Karpas-422 (cell line): ENCODE measurements at places on chromosomes 4 and X. TPM values are rescaled to one million over a fixed set of nuclear protein-coding genes. Genes with fewer than 3 reads are reported as not detected.

Gene MEPE
- not detected in 2 replicates for total RNA-seq

- H3K27ac ChIP-seq: no peak overlapping the region
- no peaks in the 10 kb centered on the region for H3K27me3 ChIP-seq
- no peaks in the 10 kb centered on the region for H3K36me3 ChIP-seq
These were observed 240.1 kb upstream of the CTSO start for GRCh38 chr4:156193800-156194199.

DNA sequence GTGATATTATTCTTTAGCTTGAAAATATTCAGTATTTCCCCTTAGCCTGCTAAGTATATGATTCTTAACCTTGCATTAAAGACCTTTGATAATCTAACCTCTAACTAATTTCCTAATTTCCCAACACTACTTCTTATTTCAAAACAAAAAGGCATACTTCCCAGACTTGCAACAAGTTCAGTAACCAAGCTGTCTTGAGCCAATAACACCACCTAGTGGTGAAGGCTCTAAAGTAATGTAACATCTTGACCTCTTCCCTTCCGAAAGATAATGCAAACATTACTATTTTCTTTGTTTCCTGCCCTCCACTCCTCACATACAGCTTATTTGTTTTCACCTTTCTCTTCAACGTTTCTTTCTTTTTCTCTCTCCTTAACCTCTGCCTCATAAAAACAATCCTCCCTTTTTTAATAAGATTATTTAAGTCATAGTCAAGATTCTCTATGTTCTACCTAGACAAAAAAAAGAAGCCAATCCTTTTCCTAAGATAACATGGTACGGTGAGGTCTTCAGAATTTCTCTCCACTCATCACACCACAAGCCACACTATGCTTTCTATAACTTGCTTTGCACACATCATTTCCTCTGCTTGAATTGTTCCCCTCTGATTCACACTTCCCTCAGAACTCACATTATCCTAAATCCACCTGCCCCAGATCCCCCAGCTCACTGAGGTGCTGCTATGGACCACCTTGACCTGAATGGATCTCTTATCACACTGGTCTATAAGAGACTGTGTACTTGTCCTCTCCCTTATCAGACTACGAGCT lies 3.5 kb downstream of the FAT1 start:
- DNase-seq: peak; percentile 66
- no peaks in the 10 kb centered on the region for H3K36me3 ChIP-seq
- H3K4me3 ChIP-seq: no peak overlapping the region
- no peaks in the 10 kb centered on the region for H3K27me3 ChIP-seq
- H3K27ac ChIP-seq: no peak overlapping the region

DNA sequence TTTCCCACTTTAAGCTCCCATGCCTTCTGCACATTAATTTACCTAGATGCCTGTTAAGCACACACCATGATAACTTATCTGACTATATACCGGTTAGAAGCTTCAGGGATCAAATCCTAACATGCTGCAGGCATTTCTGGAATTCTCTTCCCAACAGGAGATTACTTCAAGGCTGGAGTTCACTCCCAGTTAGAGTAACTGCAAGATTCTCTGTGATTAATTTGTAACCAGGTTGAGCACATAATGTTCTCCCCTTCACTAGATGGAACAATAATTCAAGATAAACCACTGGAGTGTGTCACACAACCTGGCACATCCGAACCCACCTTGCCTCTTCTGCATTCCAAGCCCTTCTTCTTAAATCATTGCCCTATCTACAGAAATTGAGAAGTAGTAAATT lies 11.8 kb upstream of the UGT2A3 start:
- no peaks in the 10 kb centered on the region for H3K36me3 ChIP-seq
- no peaks in the 10 kb centered on the region for H3K27me3 ChIP-seq
- H3K4me1 ChIP-seq: no peaks in the 10 kb centered on the region

Gene CAPN6
- not detected in 2 replicates for total RNA-seq

- H3K36me3 ChIP-seq: no peaks in the 10 kb centered on the region
- no peak overlapping the region for H3K4me3 ChIP-seq
These were observed 319.1 kb downstream of the PCDH19 start for GRCh38 chrX:100090931-100091330.

Gene F9
- not detected in 2 replicates for total RNA-seq

- H3K27me3 ChIP-seq: no peaks in the 10 kb centered on the region
- H3K36me3 ChIP-seq: no peaks in the 10 kb centered on the region
- H3K4me1 ChIP-seq: no peaks in the 10 kb centered on the region
- H3K27ac ChIP-seq: no peak overlapping the region
- DNase-seq: peak; percentile 41
These were observed 949.9 kb downstream of the TECRL start for GRCh38 chr4:63459329-63459728.

GRCh38 chr4:20327808-20328207 lies 76.1 kb downstream of the SLIT2 start:
- no peak overlapping the region for H3K27ac ChIP-seq
- no peaks in the 10 kb centered on the region for H3K36me3 ChIP-seq
- H3K4me3 ChIP-seq: no peak overlapping the region
- no peak for DNase-seq

Gene CXCL1
- not detected in 2 replicates for total RNA-seq

- no peaks in the 10 kb centered on the region for H3K27me3 ChIP-seq
- no peak for DNase-seq
- no peak overlapping the region for H3K4me3 ChIP-seq
- no peak overlapping the region for H3K27ac ChIP-seq
- no peaks in the 10 kb centered on the region for H3K36me3 ChIP-seq
These were observed 54.1 kb downstream of the TXK start for GRCh38 chr4:48079972-48080391.
